ENCODE measurements at places on chromosomes 16 and 17.

GRCh38 chr17:65154770-65155589 lies 17.8 kb downstream of the RGS9 start:
- peak; percentile 25 for DNase-seq

DNA sequence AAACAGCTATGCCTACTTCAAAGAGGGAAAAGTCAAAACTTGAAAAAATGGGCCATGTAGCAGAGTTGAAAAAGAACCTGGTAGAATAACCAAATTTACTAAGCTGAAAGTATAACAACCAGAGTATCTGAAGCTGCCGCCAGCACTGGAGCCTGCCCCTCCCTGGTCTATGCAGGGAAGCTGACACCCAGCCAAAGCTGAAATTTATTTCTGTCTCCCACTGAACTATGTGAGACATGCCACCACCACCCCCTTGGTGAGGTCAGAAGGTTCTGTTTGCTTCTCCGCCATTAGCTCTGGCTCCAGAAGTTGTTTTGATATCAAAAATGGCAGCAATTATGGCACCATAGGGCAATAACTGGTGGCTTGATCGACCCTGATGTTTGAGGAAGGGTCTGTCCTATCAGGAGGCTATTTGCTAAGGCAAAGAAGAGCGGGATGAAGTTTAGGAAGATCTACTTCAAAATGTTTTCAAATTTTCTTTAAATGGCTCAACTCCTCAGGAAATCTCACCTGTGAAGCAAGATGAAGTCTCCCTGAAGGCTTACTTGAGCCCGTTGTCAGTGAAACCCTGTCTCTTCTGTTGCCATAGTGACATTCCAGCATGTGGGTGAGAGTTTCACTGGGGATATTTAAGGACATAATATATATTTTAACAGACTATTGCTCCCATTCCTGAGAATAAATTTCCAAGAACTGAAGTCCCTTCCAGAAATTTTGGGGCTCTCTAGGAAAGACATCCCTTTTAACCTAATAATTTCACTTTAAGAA lies 122.0 kb downstream of the COPRS start:
- no peak for DNase-seq

- DNase-seq: peak; percentile 95
Measured at GRCh38 chr17:57881143-57881542, 31.3 kb upstream of the MRPS23 start.

DNA sequence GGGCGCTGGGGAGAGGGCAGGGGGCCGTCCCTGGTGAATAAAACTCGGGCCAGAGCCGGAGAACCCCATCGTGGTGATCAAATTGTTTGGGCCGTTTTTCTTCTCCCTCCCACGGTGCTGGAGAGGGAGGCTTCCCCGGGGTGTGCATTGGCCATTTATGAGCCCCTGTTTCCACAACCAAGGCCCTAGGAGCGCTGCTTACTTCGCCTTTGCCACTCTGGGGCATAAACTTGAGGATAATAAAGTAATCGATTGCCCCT lies 544 bp downstream of the CCP110 start:
- DNase-seq: no peak

GRCh38 chr16:4517812-4518680 lies 20.5 kb downstream of the CDIP1 start:
- no peak for DNase-seq

GRCh38 chr17:17258998-17259397 lies 22.0 kb upstream of the FLCN start:
- no peak for DNase-seq
